ENCODE measurements at places on chromosomes 3 and 15. TPM values are rescaled to one million over a fixed set of nuclear protein-coding genes. Genes with fewer than 3 reads are reported as not detected.

GRCh38 chr15:55872471-55872870, 120.9 kb downstream of the NEDD4 start:
- no peaks in the 10 kb centered on the region for H3K4me1 ChIP-seq
- H3K27me3 ChIP-seq, result no peaks in the 10 kb centered on the region
- no peak overlapping the region for H3K27ac ChIP-seq
- no peaks in the 10 kb centered on the region for H3K36me3 ChIP-seq
- no peak for DNase-seq

The TXNRD3 gene
- 5.0 TPM for total RNA-seq

DNA sequence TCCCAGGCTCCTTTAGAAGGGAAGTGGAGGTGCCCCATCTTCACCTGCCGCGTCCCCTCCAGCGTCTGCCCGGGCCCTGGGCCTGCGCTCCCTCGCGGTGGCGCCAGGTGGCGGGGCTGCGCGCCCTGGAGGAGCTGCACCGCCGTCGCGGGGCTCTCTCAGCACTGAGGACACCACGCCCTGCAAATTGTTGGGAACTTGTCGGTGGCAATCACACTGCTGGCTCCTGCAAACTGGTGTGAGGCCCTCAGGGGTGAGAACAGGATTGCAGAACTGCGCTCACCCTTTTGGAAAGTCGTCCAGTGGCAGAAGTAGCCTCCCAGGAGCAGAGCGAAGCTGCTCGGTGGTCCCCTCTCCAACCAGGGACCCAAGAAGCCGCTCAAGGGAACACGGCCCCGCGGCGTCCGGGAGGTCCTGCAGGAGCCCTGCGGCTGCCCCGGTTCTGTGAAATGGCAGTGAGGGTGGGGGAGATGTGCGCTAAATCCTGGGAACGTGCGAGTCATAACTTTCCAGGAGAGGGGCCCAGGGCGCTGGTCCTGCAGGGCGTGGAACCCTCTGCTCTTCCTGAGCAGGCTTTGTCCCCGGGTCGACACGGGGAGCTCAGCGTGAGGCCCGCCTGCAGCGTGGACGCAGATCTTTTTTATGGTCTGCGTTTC, 995 bp upstream of the LRRK1 start:
- H3K27me3 ChIP-seq, result peaks cover 66% of the 10 kb centered on the region
- peak overlapping the region; percentile 64 for H3K4me3 ChIP-seq
- H3K27ac ChIP-seq, result no peak overlapping the region
- no peaks in the 10 kb centered on the region for H3K36me3 ChIP-seq
- DNase-seq, result peak; percentile 78

DNA sequence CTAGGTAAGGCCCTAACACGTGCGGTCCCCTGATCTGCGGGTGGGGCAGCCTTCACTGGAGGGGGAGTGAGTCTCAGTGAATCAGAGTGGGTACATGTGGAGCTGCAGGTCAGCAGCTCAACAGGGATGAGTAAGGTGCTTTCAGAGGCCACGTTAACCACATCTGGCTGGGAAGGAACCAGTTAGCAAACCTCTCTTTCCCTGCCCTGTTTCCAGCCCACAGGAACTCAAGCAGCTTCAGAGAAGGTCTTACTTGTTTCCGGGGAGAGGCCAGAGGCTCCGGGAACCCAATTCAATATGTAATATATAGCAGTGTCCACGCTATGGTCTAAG, 175.3 kb downstream of the XXYLT1 start:
- H3K4me3 ChIP-seq, result no peak overlapping the region
- peaks cover 9% of the 10 kb centered on the region for H3K4me1 ChIP-seq
- DNase-seq, result no peak
- H3K27ac ChIP-seq, result no peak overlapping the region
- no peaks in the 10 kb centered on the region for H3K27me3 ChIP-seq

The RFTN1 gene
- 113 TPM for total RNA-seq

DNA sequence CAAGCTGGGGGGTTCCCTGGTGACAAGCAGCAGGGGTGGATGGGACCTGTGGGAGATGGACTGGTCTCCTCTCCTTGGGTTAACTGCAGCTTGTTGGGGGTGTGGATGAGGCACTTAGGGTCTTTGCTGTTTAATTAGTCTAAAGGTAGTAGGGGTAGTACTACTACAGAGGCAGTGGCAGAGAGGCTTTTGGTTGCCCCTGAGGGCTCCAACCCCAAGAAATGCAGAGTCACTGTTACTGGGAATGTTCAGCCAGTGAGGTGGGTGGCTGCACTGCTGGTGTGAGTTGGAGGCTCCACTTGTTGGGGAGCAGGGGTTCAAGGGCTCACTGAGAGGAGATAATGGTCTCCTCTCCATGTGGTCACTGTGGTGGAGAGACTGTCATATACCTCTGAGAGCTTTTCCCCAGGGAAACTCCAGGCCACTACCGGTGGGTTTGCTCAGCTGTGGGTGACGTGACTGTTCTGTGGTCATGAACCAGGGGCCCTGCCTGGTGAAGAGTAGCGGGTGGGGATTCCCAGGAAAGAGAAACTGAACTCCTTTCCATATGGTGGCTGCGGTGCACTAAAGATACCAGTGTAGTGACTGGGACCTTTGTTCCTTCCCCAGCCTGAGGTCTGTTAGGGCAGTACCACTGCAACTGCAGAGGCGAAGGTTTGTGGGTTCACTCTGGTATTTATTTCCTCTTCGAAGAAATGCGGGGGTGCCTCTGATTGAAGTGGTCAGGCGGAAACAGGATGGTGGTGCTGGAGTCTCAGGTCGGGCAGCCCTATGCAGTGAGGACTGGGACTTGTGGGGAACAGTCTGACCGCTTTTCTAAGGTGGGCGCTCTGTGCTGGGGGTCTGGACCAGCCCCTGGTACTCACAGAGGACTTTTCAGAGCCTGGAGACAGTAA, 68.9 kb upstream of the TNFSF10 start:
- peaks cover 23% of the 10 kb centered on the region for H3K36me3 ChIP-seq
- H3K27ac ChIP-seq, result peak overlapping the region; percentile 81
- peak; percentile 96 for DNase-seq
- H3K4me3 ChIP-seq, result peak overlapping the region; percentile 36
- peaks cover 66% of the 10 kb centered on the region for H3K4me1 ChIP-seq
- peaks cover 5% of the 10 kb centered on the region for H3K27me3 ChIP-seq

DNA sequence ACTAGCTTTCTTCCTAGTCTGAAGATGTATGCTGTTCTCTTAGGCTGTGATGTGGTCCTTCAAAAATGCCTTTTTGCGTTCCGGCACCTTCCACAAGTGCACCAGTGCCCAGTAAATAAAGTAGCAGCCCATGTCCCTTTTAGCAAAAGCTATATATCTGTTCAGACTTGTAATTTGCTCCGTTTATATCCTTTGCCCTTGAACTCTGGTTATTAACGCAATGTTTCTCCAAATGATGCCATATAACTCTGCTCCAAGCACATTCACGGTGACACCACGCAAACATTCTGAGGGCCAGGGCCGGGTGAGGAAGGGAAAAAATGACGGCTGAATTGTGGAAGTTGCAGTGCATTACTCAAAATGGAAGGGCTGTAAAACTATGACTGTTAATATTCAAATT, 1001.1 kb upstream of the NR2F2 start:
- no peak overlapping the region for H3K4me3 ChIP-seq
- no peaks in the 10 kb centered on the region for H3K36me3 ChIP-seq
- DNase-seq, result no peak
- H3K4me1 ChIP-seq, result no peaks in the 10 kb centered on the region
- peaks cover 27% of the 10 kb centered on the region for H3K27me3 ChIP-seq

The CILP gene
- total RNA-seq, result not detected

GRCh38 chr3:106013971-106014370, 145.2 kb upstream of the CBLB start:
- peaks cover 25% of the 10 kb centered on the region for H3K36me3 ChIP-seq
- peaks cover 46% of the 10 kb centered on the region for H3K4me1 ChIP-seq
- H3K4me3 ChIP-seq, result no peak overlapping the region
- H3K27ac ChIP-seq, result peak overlapping the region; percentile 47
- H3K27me3 ChIP-seq, result no peaks in the 10 kb centered on the region
- DNase-seq, result peak; percentile 25

- H3K36me3 ChIP-seq, result no peaks in the 10 kb centered on the region
- H3K4me1 ChIP-seq, result peaks cover 5% of the 10 kb centered on the region
- peaks cover 13% of the 10 kb centered on the region for H3K27me3 ChIP-seq
- no peak for DNase-seq
Observed at GRCh38 chr15:92290359-92290992, 103.2 kb upstream of the ST8SIA2 start.

- H3K27ac ChIP-seq, result no peak overlapping the region
- no peak for DNase-seq
- peaks cover 30% of the 10 kb centered on the region for H3K4me1 ChIP-seq
- H3K36me3 ChIP-seq, result peaks cover 54% of the 10 kb centered on the region
- no peak overlapping the region for H3K4me3 ChIP-seq
Observed at GRCh38 chr3:126464997-126465396, 10.7 kb downstream of the ZXDC start.

The CAMK2N2 gene
- total RNA-seq, result 0.22 TPM

The TNNC1 gene
- 4.8 TPM for total RNA-seq

DNA sequence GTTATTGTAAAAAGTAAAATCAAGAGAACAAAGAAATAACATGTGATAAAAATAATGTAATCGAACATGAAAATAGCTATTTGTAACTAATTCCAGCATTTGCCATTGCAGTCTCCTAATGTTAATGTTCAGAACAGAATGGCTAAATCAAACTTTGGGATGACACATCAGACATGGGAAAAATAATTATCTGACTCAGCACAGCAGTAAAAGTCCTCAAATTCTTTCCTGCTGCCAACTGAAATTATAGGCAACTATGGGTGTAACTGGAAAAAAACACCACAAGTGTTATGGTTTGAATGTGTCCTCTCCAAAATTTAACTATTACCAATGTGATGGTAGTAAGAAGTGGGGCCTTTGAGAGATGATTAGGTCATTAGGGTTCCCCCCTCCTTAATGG, 446.7 kb downstream of the C3orf38 start:
- no peak overlapping the region for H3K4me3 ChIP-seq
- no peak for DNase-seq
- H3K27ac ChIP-seq, result no peak overlapping the region
- H3K27me3 ChIP-seq, result no peaks in the 10 kb centered on the region
- no peaks in the 10 kb centered on the region for H3K36me3 ChIP-seq

DNA sequence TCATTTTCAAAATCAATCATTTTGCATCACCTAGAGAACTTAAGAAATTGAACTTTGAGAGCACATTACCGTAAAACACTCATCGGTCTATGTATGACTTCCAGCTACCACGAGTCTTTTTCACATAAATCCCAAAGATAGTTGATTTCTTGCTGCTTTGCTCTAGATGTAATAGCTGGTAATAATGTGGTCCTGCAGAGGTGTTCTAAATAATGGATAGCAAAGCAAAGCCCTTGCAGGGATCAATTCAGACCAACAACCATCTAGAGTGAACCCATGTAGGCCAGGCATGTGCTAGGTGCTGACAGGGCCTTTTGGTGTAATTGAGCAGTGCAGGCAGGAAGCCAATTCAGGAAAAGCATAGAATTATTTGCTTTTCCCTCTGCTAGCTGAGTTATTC, 26.1 kb upstream of the C3orf80 start:
- no peaks in the 10 kb centered on the region for H3K4me1 ChIP-seq
- no peak overlapping the region for H3K27ac ChIP-seq
- H3K4me3 ChIP-seq, result no peak overlapping the region
- H3K36me3 ChIP-seq, result no peaks in the 10 kb centered on the region
- no peak for DNase-seq

DNA sequence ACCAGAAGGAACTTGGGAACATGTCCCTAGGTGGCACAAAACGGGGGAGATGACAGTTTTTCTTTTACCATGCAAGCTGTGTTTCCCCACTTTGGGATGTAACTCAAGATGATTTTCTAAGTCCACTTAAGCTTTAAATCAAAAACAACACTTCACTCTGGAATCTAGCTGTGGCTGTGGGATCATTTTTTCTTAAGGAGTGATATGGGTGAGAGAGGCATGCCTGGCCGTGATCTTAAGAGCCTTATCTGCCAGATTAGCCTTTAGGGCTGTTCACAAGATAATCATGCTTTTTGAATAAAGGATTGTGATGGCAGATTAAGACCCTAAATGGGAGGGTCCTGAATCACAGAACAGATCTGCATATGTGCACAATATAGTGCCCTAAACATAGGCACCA, 384.8 kb upstream of the SEMA6D start:
- no peaks in the 10 kb centered on the region for H3K36me3 ChIP-seq
- H3K4me3 ChIP-seq, result no peak overlapping the region
- no peaks in the 10 kb centered on the region for H3K27me3 ChIP-seq
- no peak for DNase-seq
- H3K27ac ChIP-seq, result no peak overlapping the region

- DNase-seq, result no peak
- no peaks in the 10 kb centered on the region for H3K4me1 ChIP-seq
- H3K36me3 ChIP-seq, result peaks cover 1% of the 10 kb centered on the region
- H3K27ac ChIP-seq, result no peak overlapping the region
- H3K27me3 ChIP-seq, result peaks cover 8% of the 10 kb centered on the region
Observed at GRCh38 chr15:56272454-56272853, 28.8 kb upstream of the RFX7 start.

The ALCAM gene
- total RNA-seq, result 14.5 TPM

The SLC12A1 gene
- total RNA-seq, result not detected

DNA sequence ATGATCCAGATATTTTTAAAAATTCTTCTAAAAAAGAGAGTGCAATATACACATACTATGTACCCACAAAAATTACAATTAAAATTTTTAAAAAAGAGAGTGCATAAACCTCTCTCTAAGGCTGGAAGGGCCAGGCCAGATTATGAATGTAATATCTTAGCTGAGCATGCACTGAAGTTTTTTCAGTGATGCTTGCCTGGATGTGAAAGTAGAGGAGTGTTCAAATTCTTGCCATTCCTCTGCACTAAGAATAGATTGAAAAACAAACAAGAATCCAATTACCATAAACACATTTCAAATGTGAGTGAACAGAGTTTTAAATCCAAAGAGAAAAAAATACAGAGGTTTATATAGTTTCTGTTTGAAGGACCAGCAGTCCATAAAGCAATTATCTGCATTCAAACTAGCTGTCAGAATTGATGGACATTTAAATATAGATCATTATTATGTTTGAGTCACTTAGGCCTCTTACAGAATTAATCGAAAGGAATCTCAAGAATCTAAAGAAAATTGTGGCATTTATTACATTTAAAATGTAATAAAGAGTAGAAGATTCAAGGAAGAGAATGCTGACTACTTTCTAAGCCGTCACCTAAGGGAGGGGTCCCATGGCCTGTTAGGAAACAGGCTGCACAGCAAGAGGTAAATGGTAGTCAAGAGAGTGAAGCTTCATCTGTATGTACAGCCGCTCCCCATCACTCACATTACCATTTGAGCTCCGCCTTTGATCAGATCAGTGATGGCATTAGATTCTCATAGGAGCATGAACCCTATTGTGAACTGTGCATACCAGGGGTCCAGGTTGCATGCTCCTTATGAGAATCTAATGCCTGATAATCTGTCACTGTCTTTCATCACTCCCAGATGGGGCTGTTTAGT, 159.3 kb upstream of the MDFIC2 start:
- H3K36me3 ChIP-seq, result no peaks in the 10 kb centered on the region
- no peaks in the 10 kb centered on the region for H3K4me1 ChIP-seq
- DNase-seq, result no peak
- no peak overlapping the region for H3K4me3 ChIP-seq
- H3K27ac ChIP-seq, result no peak overlapping the region

- H3K27me3 ChIP-seq, result peaks cover 16% of the 10 kb centered on the region
- H3K27ac ChIP-seq, result no peak overlapping the region
- H3K4me3 ChIP-seq, result no peak overlapping the region
- no peak for DNase-seq
Observed at GRCh38 chr15:39922462-39923092, 2.5 kb upstream of the GPR176 start.

GRCh38 chr15:96362755-96363651, 32.5 kb downstream of the NR2F2 start:
- no peak for DNase-seq
- H3K27me3 ChIP-seq, result peaks cover 75% of the 10 kb centered on the region
- no peak overlapping the region for H3K27ac ChIP-seq
- peaks cover 2% of the 10 kb centered on the region for H3K36me3 ChIP-seq
- H3K4me3 ChIP-seq, result no peak overlapping the region

Data from activated CD8-positive, alpha-beta T cell treated with anti-CD3 and anti-CD28 coated beads for 36 hours (primary cell).